PC-3 (cell line): ENCODE measurements at places on chromosomes 3 and 15. TPM values are rescaled to one million over a fixed set of nuclear protein-coding genes. Genes with fewer than 3 reads are reported as not detected.

DNA sequence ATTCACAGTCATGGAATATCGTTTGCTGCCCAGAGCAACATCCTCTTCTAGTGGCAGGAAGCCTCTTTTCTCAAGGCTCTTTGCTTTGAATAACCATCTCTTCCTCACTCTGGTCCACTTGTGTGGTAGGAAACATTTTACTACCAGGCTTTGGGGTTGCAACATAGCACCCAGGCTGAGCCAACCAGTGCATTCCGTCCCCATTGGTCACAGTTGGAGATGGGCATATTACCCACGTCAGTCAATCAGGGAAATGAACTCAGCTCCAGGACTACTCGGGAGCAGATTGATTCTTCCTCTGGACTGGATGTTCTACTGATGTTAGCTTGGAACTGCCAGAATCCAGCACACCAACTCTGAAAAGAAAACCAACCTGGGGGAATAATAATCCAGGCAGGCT lies 4.2 kb upstream of the PEX5L start:
- DNase-seq, result peak; percentile 18

DNA sequence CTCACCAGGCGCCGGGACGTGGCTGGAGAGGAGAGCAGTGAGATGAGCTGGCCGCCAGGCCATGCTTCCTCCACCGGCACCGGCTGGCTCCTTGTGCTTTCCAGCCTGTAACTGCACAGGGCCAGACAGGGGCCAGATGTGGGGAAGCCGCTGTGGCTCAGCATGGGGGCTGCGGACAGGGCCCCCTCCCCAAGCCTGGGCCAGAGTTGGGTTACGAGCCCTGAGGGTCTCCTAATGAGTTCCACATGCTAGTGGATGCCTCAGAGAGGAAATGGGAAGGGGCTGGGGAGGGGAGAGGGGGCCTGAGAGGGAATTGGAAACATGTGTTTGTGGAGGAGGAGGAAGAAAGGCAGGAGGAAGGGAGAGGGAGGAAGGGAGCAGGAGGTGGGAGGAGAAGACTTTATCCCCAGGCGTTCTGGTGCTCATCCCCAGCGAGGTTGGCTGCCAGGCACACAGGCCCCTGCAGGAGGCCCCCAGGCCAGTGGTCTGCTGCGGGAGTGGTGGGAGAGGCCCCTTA lies 11.7 kb upstream of the DUSP7 start:
- no peak for DNase-seq

MNS1 gene
- 2.6 and 4.3 TPM in 2 replicates for total RNA-seq

DNA sequence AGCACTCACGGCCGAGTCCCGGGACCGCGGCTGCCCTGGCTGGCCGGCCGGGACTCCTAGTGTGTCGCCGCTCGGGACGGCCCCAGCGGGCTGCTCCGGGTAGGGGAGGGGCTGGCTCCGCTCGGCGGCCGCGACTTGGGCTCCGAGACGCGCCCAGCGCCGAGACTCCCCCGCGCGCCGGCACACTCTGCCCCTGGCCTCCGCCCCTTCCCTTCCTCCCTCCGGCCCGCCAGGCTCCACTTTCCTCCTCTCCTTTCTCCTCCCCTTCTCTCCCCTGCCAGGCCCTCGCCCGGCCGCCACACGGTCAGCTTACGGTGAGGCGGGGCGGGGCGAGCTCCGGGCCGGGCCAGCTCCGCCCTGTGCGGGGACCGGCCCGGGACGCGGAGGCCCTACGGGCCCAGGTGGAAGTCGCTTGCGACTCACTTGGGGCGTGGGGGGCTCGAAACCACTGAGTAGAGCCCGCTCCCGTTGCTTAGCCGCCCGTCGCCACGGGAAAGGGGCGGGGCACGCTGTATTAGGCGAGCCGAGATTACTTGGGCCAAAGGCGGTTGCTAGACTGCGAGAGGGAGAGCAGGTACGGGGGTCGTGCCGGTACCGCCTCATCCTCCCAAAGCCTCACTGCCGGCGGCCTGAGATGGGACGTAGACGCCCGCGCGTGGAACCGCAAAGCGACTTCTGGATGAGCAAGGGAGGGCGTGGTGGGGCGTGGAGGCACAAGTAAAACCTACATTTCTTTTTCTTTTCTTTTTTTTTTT lies at the start of gene ITGB5:
Gene ITGB5 (minus strand): TSS at position 189 of the 755 bp plus-strand sequence. CDS start 365 bp downstream, outside the sequence.
- peak; percentile 70 for DNase-seq

- peak; percentile 60 for DNase-seq
Measured at GRCh38 chr3:197339841-197340520, 41.6 kb upstream of the DLG1 start.

- no peak for DNase-seq
Measured at GRCh38 chr15:99105514-99106341, 848 bp downstream of the SYNM start.

FHIT gene
- 1.2 and 3.6 TPM in 2 replicates for total RNA-seq

GRCh38 chr3:9087831-9088413 lies 124.7 kb upstream of the RAD18 start:
- no peak for DNase-seq
